ENCODE measurements at places on chromosomes 2 and 18. TPM values are rescaled to one million over a fixed set of nuclear protein-coding genes. Genes with fewer than 3 reads are reported as not detected.

POMC gene
- 3.5 TPM for total RNA-seq

G6PC2 gene
- total RNA-seq = not detected

FOXI3 gene
- total RNA-seq = not detected

ESPNL gene
- 0.07 TPM for total RNA-seq
